ENCODE measurements at places on chromosomes 3 and 15. TPM values are rescaled to one million over a fixed set of nuclear protein-coding genes. Genes with fewer than 3 reads are reported as not detected.

The IQCF5 gene
- not detected for total RNA-seq

The SLC22A13 gene
- total RNA-seq: 1.2 TPM

The TRIM71 gene
- total RNA-seq: not detected

The PRC1 gene
- 15.7 TPM for total RNA-seq

The LMAN1L gene
- total RNA-seq: 0.15 TPM

The AADACL2 gene
- not detected for total RNA-seq

The EPHA6 gene
- not detected for total RNA-seq

The CLDN16 gene
- not detected for total RNA-seq

The OXTR gene
- 0.15 TPM for total RNA-seq

The UACA gene
- total RNA-seq: 107 TPM

The WNT7A gene
- total RNA-seq: not detected

The TWF2 gene
- total RNA-seq: 120 TPM

The SEMA6D gene
- 6.6 TPM for total RNA-seq

The EAF2 gene
- total RNA-seq: 0.87 TPM

The GCHFR gene
- 2.0 TPM for total RNA-seq

The ZNF619 gene
- 8.1 TPM for total RNA-seq

The PCOLCE2 gene
- 98.7 TPM for total RNA-seq

The ZNF385D gene
- 0.66 TPM for total RNA-seq

The SAXO2 gene
- 0.44 TPM for total RNA-seq

The COL8A1 gene
- 45.4 TPM for total RNA-seq

The GABRB3 gene
- 1.8 TPM for total RNA-seq

The SAMD7 gene
- total RNA-seq: not detected

The CRABP1 gene
- total RNA-seq: not detected

The C3orf85 gene
- not detected for total RNA-seq

The FETUB gene
- not detected for total RNA-seq

The OR5H15 gene
- total RNA-seq: not detected

The CCDC9B gene
- total RNA-seq: 39.2 TPM

The CACNA2D3 gene
- total RNA-seq: under 0.01 TPM

The GOLGA8J gene
- total RNA-seq: not detected

The C3orf49 gene
- not detected for total RNA-seq

The UBL7 gene
- total RNA-seq: 41.9 TPM

The TMC3 gene
- not detected for total RNA-seq

The TM4SF4 gene
- 0.15 TPM for total RNA-seq

The CHRNA3 gene
- not detected for total RNA-seq

The MAP1A gene
- 180 TPM for total RNA-seq

All from smooth muscle cell of trachea (primary cell).